ENCODE measurements at places on chromosomes 7 and 10.

- no peak for DNase-seq
Observed at GRCh38 chr10:94351089-94351488, 11.7 kb downstream of the NOC3L start.

DNA sequence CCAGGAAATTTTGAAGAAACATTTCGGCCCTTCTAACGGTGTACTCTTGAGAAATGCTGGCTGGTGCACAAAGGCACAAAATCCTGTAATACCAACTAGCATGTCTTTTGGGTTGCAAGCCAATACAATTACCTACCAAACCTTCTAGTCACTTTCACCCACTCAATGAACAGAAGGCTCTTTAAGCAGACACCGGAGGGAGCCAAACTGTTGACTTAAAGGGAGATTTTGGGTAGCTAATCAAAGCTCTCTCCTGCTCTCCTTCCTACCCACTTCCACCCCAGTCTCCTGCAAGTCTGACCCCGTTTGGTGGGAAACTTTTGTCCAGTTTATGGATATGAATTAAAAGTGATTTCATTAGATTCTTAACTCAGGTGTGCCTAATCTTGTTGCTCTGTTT, 24.0 kb downstream of the GRM3 start:
- DNase-seq = no peak

GRCh38 chr7:116569737-116570136, 44.9 kb downstream of the CAV1 start:
- DNase-seq = no peak

DNA sequence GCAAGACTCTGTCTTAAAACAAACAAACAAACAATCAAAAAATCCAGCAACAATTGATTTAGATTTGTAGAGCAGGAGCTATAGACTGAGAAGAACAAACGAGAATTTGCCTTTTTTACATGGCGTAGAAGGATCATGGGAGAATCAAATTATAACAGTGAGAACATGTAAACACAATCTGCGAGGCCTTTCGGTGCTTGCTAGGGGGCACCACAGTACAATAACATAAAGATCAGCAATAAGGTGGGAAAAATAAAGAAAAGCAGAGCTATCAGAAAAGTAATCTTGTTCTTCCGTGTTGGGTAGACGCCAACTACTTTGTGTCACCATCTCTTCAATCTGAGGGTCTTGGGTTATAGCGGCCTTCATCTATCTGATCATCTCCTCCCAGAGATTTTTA, 82.2 kb downstream of the NOD1 start:
- DNase-seq = no peak

GRCh38 chr10:15150563-15150962, 17.9 kb downstream of the NMT2 start:
- DNase-seq = no peak

- DNase-seq = no peak
Observed at GRCh38 chr10:99905971-99906370, 103.8 kb downstream of the DNMBP start.
